ENCODE measurements at places on chromosomes 4 and X.

DNA sequence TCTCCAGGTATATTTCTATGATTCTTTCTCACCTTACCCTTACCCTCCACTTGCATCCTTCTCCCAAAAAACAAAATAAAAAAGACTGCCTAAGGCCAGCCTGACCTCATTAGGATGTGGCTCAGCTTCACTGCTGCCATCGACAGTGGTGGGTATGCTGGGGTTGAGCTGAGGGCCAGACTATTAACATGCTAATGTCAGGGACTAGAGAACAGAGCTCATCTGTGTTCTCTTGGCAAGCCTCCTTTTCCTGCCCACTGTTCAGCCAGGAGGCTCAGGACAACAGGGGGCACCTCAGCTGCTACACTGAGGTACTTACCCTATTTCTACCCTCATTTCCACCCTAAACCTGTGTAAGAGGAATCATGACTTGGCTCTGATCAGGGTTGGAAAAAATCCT is 59.3 kb downstream of the MSN start:
- no peak for DNase-seq

DNA sequence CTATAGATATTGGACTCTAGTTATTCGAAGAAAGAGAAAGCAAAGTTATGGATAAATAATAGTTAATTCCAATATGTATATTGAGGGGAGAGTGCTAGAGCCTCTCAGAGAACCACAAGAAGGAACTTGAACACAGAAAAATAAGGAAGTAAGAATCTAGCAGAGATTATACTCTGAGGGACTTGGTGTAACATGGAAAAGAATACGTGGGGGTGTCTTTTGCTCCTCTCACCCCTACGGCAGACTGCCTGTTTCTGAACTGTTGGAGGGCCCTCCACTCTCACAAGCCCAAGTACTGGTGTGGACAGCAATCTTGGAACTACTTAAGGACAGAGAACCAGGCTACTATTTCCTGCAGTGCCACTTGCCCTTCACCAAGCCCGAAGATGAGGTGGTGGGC is 1174.4 kb upstream of the PCDH10 start:
- DNase-seq: no peak

DNA sequence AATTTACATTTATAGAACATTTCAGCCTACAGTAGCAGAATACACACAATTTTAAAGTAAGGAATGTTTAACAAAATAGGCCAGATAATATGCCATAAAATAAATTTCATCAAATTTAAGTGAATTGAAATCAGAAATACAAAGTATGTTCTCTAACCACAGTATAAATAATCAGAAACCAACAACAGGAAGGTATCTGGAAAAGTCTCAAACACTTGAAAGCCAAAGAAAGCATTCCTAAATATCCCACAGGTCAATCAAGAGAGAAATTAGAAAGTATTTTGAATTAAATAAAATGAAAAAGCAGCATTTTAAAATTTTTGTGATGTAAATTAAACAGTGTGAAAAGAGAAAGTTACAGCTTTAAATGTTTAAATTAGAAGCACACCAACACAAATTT is 899.2 kb downstream of the PDHA2 start:
- DNase-seq: no peak

DNA sequence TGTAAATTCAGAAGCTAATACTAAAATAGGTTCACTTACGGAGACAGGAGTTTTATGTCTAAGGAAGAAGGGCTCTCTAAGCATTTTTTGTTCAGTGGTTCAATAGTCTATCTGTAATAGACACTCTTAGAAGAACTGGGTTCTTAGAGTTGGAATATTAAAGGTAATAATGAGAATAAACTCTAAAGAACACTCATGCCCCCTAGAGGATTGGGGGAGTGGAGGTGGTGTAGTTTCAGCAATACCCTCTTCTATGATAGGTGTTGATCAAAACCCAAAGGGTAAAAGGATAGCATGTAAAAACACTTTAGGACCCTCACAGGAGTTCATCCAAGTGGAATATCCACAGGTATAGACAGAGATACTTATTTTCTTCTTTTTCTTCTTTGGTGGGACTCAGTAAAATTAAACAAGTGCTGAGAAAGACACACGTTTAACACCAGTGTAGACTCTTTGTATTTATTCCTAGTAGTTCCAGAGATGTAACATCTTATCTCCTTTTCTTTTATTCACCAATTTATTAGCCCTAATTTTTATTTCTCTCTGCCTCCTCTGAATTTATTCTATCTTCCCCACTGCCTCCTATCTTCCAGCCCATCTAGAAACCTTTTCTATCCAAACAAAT is 25.7 kb upstream of the MND1 start:
- peak; percentile 82 for DNase-seq

DNA sequence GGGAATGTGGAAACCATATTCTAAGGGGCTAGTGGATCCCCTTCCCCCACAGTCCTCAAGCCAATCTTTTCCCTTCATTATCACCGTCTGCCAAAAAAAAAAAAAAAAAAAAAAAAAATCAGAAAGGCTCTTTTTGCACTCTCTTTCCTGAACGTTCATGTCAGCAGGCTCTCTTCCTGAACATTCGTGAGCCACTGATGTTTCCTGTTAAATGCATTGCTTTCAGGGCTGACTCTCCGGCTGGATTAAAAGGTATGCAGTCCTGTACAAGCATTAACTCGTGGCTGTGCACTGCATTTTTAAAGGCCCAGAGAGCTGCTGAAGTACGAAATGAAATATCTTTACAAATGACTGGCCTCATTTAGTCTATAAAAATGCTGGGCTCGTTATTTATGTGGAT is 34.0 kb upstream of the TSPAN5 start:
- DNase-seq: no peak

- no peak for DNase-seq
These were observed 31.2 kb downstream of the LGI2 start for GRCh38 chr4:24999392-25000089.

DNA sequence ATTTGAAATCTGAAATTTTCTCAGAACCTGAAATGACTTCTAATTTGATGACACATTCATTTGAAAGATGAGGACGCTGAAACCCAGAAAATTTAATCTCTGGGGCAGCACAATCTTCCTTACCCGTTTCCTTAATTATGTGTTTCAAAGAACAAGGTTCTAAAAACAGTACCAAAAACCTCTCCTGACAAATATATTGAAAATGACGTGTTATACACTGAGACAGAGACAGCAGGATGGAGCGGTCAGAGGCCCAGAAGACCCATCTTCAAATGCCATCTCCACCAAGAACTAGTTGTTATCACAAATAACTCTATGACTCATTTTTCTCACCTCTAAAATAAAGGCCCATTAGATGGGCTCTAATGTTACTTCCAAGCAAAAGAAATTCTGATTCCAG is 177.3 kb downstream of the NSUN7 start:
- no peak for DNase-seq

GRCh38 chrX:49191574-49192011 is 5.4 kb upstream of the PRICKLE3 start:
- no peak for DNase-seq

- no peak for DNase-seq
These were observed 466.7 kb downstream of the TRAM1L1 start for GRCh38 chr4:116618638-116619037.

GRCh38 chr4:56146956-56147355 is 198.2 kb downstream of the CEP135 start:
- no peak for DNase-seq

- DNase-seq: no peak
These were observed 6.5 kb downstream of the RNF150 start for GRCh38 chr4:141126769-141127168.

- DNase-seq: no peak
These were observed 21.6 kb upstream of the WDR17 start for GRCh38 chr4:176043838-176044588.

DNA sequence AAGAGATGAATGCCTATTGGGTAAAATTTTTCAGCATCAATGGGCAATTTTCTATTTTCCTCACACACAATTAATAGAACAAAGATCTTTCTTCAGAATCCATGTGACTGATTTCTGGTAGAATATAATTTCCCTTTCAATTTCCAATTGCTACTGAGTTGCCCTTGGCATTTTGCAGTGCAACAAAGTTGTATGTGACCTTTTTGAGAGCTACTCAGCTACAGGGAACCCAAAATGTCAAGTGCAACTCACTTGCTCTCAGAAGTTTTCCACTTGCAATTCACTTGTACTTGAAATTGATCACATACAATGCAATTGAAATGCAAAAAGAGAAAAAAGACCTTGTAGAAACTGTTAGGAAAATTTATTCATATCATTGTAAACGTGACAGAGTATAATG is 245.5 kb downstream of the BANK1 start:
- no peak for DNase-seq

DNA sequence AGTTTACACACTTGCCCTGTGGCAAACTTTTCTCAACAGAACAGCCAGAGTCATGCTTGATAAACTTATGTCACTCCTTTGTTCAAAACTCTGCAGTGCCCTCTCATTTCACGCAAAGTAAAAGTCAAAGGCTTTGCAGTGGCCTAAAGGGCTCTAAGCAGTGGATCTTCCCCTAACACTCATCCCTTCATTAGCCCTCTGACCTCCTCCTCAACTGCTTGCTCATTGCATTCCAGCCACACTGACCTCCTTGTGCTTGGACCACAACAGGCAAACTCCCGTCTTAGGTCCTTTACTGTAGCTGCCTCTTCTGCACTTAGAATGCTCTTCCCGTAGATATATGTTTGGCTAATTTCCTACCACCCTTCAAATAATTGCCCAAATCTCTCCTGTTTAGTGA is 5.6 kb downstream of the PRDM5 start:
- DNase-seq: no peak

- DNase-seq: no peak
These were observed 330.3 kb downstream of the TRAM1L1 start for GRCh38 chr4:116755051-116755450.

DNA sequence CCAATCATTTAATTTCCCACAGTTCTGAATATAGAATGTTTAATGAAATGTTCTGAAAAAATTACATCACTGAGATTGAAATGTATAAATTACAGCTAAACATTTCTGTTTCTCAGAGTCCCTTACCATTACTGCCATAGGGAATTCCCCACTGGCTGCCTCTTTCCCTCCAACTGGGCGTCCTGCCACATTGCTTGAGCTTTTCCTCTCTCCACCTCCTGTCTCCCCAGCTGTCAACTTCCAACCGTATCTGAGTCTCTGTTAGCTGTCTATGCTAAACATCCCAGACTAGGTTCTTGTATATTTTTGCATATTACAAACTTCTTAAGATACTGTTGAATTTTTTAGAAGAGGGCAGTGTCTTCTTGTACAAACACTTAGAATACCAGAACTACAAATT is 407.3 kb upstream of the SLIT2 start:
- DNase-seq: no peak

DNA sequence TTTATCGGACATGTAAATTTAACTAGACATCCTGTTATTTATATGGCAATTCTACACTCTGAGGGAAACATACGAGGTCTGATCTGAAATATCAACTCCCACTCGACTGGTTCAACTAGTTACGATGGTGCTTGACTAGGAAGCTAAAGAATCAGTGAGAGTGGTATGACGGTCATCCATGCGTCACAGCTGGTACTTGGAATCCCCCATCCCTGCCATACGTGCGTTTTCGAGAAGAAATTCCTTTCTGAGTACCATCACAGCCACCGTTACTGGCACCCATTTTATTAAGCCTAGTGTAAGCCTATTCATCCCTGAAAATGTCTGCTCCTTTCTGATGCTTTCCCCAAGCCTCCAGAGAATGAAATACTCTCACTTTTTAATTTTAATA is 695 bp upstream of the PIGA start:
- DNase-seq: peak; percentile 9

- DNase-seq: peak; percentile 78
These were observed 292.9 kb downstream of the TLL1 start for GRCh38 chr4:166165829-166166420.

- no peak for DNase-seq
These were observed 61.6 kb upstream of the LIMCH1 start for GRCh38 chr4:41476310-41476885.

- DNase-seq: no peak
These were observed 62.2 kb downstream of the N4BP2 start for GRCh38 chr4:40118861-40119260.

DNA sequence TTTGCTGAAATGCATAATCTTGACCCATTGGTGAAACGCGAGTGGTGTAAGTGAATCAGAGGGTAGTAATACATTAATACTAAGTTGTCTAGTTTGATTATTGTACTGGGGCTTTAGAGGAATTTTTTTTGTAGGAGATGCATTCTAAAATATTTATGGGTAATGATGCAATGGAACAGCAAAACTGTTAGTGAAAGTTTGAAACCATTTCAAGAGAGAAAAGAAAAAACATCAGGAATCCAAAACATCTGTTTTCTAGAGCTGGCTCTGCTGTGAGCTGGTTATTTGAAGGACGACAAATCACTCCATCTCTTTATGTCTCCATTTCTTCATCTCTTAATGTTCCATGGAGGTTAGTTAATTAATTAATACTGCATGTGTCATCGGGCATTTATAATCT is 351.9 kb upstream of the FAT1 start:
- DNase-seq: peak; percentile 68

DNA sequence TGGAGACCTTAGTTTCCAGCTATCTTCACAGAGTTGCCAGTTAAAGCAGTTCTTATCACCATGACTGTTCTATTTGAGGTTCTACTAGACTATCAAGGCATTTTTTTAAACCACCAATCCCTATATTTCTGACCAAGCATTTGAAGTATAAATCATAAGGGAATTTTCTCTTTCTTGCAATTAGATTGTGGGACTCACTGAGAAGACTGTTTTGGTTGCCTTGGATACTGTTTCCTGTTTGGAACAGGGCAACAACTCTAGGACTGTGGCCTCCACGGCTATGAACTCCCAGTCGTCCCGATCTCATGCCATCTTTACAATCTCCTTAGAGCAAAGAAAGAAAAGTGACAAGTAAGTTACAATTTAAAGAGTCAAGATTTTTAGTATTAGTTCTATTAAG is 11.8 kb downstream of the KIF4A start:
- no peak for DNase-seq

DNA sequence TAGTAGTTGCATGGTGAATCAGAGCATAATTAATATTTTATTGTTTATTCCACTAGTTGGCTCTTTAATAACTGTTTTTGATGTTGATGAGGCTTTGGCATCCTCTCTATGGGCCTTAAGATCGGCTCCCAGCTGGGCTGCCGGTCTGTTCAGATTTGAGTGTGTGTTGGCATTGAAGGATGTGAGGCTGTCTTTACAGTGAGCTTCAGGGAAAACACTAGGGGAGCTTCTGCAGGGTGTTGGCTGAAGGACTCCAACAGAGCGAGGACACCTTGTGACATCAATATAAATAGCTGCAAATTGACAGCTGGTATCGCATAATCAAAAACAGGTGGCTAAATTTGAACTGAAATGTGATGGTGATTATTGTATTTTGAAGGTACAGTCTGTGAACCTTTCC is 322.0 kb downstream of the FSTL5 start:
- no peak for DNase-seq

DNA sequence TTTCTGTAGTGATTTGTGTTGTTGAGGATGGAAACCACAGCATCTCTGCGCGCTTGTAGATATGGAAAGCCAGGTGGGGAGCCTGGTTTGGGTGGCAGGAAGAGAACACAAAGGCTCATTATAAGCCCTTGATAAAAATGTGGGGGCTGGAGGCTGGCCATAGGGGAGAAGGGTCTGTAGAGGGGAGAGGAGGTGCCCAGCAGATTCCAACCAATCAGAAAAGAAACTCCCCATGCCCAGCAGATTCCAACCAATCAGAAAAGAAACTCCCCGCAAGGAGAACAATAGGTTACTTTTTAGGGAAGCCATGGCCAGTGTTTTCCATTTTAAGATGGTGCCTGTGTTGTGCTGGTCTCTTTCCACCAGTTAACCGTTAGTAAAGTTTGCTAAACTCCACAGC is 9.8 kb upstream of the CENPU start:
- no peak for DNase-seq
